Lower lobe of right lung (tissue), 2 donors: ENCODE measurements at places on chromosomes 2 and 18. TPM values are rescaled to one million over a fixed set of nuclear protein-coding genes. Genes with fewer than 3 reads are reported as not detected.
A peak's percentile ranks its signal among the peaks of the same experiment; 100 is the strongest.

The MEIS1 gene
- 54.7 TPM for total RNA-seq

The ANKAR gene
- 10.3 TPM for total RNA-seq

The FOXI3 gene
- total RNA-seq, result not detected

DNA sequence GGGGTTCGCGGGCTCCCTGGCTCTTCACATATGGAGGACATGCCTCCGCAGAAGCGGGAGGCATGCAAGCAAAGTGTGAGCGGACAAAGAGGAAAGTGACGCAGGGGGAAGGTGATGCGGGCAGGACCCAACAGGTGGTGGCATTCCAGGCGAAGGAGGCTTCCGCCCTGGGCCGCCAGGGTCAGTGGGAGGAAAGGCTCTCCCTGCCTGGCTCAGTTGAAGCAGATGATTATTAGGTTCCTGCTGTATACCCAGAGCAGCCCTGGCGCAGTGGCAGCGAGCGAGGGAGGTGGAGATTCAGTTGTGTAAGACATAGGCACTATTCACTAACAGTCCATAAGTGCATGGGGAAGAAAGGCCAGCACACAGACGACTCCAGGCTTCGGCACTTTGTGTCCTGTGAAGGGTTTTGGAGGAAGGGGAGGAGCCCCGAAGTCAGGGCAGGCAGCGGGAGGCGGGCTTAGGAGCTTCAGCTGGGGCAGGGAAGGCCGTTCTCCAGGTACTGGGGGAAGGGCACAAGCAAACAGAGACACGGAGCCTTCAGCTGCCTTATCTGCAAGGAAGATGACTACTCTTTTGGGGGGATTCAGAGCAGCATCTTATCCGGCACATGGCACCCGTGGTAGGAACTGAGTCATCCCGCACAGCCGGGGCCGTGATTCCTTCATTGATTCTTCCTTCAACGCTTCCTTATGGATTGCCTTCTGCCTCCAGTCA, 89.8 kb downstream of the TGOLN2 start:
- DNase-seq, result peak; percentile 56

GRCh38 chr2:165305391-165306096, 66.3 kb downstream of the SCN2A start:
- DNase-seq, result no peak

DNA sequence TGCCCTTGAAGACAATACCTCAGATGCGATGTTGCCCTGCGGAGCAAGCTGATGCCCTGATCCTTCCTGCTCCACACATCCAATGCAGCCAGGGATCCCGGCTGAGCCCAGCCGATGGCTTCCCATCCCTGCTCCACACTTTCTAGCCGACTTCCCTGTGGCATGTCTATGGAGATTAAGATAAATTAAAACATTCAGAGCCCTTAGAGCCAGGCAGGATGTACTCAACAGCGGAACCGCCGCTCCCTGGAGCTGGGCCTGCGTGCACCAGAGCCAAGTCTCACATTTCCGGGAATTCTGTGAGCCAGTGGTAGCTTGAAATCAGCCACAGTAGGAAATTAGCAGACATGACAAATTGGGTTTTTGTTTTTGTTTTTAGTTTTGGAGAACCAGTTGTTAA, 620.6 kb downstream of the GALR1 start:
- DNase-seq, result no peak

DNA sequence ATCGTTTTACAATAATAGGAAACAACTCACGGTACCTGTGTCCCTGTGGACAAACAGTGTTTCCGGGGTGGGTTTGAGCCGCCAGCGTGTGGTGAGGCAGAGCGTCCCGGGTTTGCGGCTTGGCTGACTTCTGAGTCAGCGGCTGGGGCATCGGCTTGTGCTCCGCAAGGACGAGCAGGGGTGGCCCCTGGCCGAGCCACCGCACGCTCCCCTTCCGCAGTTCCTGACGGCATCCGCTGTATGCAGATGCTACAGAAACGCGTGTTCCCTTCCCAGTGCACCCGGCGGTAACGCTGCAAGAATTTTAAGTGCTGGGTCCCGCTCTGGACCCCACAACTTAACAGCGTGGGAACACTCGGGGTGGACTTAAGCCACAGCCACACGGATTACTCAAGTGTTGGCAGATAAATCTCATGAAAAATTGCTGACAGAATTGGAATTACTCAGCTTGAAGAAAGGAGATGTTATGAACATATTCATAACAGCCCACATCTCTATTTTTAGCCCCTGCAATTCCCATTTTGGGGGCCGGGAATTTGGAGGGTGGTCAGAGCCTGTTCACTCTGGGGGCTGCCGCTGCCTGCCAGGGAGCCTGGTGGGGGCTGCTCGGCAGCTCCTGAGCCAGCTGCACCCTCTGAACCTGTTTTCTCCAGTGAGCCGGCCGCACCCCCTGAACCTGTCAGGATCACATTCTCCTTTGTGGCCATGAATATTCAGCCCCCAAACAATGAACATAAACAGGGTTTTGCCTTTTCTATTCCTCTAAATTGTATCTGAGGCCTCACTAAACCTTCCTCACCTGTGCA, 12.6 kb upstream of the KCNG2 start:
- peak; percentile 41 for DNase-seq
